ENCODE measurements at places on chromosomes 3 and 15.

GRCh38 chr15:41735046-41735445, 39.2 kb upstream of the MAPKBP1 start:
- DNase-seq: no peak

DNA sequence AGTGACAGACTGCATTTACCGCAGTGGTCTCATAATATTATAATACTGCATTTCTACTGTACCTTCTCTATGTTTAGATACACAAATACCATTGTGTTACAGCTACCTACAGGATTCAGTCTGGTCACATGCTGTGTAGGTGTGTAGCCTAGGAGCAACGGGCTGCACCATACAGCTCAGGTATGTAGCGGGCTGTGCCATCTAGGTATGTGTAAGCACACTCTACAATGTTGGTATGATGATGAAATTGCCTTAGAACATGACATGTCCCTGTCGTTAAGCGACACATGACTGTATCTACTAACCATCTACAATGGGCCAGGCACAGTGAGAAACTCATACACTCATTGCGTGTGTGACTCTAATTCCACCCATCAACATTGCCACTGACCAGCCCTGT, 85.5 kb upstream of the SEC13 start:
- DNase-seq: no peak

GRCh38 chr15:91782221-91782620, 71.3 kb upstream of the SLCO3A1 start:
- DNase-seq: no peak

DNA sequence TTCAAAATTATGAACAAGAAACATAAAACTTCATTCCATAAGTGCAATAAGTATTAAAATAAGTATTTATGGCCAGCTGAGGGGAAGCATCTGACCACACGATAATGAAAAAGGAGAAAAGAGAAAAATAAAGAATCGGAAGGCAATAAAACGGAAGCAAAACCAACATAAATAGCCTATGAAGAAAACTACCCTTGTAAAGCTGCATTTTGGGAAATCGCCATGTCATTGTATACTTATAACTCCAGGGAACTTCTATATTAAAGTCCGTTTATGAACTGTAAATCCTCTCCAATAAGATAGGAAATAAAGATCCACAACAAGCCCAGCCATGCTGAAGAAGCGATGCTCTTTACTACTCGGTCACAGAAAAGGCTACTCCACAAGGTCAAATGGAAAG, 47.7 kb downstream of the MORC1 start:
- no peak for DNase-seq

- DNase-seq: no peak
These were observed 176.0 kb upstream of the TMCO5A start for GRCh38 chr15:37758412-37758811.

DNA sequence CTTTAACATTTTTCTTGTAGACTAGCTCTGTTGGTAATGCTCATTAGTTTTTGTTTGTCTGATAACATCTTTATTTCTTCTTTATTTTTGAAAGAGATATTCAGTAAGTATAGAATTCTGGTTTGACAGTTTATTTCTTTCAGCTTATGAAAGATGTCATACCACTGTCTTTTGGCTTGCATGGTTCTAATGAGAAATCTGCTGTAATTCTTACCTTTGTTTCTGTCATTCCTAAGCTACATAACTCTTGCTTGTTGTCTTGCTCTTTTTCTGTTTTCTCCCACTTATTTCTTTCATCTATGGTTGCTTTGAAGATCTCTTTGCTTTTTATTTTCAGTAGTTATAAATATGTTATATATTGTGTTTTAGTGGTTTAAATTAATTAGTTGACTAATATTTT, 87.2 kb upstream of the PEX5L start:
- no peak for DNase-seq

GRCh38 chr15:93980261-93980911, 251.0 kb upstream of the MCTP2 start:
- no peak for DNase-seq

DNA sequence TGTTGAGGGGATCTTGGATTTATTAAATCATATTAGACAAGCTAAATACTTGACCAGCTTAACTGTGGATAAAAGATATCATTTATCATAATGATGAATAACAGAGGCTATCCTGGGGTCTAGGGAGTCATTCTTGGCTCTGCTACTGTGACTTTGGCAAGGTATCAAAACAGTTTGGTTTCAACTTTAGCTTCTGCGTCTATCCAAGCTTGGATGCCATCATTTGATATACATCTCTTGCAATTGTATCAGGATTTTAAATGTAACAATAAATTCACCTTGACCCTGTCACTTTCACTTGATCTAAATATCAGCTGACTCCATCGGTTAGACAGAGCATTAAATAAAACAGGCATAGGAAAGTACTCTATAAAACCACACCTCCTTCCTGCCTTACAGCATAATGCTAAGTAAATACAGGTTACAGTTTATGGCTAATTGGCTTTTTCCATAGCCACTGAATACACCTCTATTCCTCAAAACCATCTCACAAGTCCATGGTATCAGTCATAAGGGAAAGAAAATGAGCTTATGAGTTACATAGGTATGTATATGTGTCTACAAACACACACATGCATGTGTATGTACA, 262.9 kb downstream of the CTNNB1 start:
- no peak for DNase-seq

DNA sequence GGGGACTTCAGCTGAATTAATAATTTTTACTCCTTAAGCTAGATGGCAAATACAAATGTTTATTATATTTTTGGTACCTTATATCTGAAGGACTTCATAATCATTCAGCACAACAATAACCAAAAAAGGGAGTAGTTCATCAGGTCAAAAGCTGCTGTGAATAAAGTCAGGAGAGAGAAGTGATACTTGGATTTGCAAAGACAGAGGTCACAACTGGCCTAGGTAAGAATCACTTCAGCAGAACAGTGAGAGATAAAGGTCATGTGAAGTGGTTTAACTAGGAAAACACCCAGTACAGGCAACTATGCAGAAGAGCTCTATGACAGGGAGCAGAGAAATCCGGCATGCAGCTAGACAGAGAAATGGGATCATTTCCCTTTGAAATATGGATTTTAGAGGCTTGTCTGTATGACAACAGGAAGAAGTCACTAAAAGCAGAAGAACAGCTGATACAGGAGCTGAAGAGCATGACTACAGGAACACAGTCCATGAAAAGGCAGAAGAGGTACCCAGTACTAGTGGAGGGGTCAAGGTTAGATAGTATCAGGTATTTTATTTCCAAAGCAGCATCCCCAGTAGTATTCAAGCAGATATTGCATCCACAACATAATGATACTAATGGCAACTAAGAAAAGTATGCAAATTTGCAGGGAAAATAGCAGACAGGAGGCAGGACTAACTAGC, 25.7 kb downstream of the ZMAT3 start:
- DNase-seq: no peak

- no peak for DNase-seq
These were observed 337.5 kb downstream of the MFSD1 start for GRCh38 chr3:159139326-159139725.

DNA sequence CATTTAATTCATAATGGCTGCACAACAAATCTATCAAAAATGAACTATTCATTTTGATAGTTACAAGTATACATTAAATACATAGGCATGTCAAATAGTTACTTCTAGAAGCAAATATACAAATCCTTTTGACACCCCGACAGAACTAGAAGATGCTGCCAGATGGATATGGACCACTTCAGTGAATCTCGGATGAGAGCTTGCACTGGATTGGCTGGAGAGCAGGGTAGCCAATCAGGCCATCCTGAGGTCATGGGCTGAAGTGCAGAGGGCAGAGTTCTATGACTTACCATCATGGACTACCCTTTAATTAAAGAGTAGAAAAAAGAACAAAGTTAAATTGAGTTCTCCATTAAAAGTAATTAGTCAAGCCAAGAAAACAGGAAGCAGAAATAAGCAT, 8.3 kb downstream of the CCNL1 start:
- no peak for DNase-seq

GRCh38 chr3:123421353-123422174, 27.3 kb downstream of the ADCY5 start:
- no peak for DNase-seq

DNA sequence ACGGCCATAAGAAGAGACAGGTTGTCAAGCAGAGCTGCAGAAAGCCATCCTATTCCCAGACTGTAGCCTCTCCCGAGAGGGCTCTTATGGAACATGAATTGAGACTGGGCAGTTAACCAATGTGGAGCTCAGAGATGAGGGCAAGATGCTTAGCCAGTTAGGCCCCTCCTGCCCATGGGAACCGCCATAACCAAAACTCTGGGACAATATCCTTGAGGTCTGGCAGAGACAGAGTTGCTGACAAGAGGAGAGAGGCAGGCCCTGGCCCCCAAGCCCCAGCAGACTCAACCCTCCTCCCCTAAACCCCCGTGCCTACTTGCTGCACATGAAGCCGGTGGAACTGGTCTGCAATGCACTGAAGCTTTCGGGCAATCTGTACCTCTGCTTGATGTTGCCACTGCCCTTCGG, 4.8 kb downstream of the BMF start:
- DNase-seq: no peak

DNA sequence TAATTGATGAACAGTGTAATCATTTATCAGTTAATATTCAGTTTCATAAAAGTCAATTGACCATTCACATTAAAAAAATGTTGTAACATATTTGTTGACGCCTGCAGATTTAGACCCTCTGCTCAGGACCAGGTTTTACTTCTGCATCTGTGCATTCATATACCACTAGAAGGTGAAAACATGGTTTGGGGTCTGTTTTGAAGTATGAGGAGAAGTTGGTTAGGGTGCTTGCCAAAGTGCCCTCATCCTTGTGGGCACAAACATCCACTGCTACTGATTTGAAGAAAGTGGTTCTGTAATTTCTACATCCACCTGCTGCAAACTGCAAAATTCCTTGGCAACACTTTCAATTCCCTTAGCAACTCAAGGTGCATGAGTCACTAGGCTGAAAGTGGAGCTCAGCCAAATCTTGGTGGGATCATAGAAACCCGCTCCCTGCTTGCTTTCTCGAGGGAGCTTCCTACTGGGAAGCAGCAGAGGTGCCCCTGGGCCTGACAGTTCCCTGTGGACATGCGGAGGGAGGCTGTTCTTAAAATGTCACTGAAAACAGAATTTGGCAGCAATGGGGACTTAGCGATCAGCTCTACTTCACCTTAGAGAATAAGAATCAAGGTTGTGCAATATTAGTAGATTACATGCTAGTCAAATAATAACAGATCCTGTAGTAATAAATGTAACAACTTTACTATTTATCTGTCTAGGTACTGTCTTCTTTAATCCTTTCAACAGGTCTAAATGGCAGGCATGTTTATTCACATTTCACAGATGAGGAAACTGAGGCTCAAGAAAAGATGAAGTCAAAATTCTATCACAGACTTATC, 301.0 kb upstream of the TBL1XR1 start:
- no peak for DNase-seq

GRCh38 chr15:69897471-69898237, 200.1 kb downstream of the TLE3 start:
- no peak for DNase-seq

- DNase-seq: no peak
These were observed 13.1 kb upstream of the ZBTB38 start for GRCh38 chr3:141355242-141355641.

DNA sequence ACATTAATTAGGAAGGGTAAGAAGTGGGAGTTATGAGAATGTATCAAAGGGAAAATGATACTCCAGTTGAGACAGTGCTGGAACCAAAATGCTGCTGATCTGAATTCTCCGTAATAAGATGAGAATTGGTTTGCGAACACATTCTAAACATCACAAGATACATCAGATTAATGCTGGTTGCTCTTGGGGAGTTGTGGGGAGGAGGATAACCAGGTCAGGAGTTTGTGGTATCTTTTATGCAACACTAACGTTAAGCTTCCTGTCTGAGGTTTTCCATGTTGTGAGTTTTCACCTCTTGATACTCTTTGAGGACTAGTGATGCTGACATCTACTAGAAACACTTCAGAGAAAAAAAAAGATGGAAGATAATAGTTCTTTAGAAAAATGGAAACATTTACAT, 47.2 kb downstream of the PPARG start:
- DNase-seq: no peak

GRCh38 chr3:24854748-24855147, 360.1 kb upstream of the THRB start:
- DNase-seq: no peak

DNA sequence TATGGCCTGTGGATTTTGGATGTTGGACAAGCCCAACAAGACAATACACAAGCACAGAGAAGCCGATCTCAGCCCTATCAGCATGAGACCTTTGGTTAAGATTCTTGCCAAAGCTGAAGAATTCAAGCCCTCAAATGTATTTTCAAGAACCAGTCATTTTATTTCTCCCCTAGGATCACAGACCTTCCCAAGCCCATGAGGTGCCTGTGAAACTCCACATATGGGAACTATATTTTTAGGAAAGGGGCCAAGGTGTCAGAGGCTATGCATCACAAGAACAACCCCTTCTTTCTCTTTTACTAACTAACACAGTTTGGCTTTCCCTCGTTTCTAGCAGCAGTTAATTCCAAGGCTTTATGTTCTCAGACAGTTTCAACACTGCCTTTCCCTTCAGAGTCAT, 364.5 kb downstream of the MAGI1 start:
- DNase-seq: no peak

DNA sequence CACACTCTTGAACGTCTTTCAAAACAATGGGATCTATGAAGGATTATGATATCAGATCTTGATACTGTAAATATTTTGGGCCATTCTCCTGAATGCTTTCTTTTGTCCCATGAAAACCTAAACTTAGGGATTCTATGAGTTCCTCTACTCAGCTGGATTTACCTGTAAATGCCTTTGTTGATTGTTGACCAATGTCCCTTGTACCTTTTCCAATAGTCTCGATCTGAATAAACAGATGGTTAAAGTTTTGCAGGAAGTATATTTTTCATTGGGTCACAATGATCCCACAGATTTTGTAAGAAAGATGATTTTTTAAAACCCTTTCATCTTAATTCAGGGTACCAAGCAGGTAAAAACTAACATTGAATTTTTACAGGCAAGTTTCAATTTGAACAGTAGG, 634.1 kb downstream of the FHIT start:
- DNase-seq: no peak

GRCh38 chr3:71547249-71548198, 36.0 kb downstream of the FOXP1 start:
- no peak for DNase-seq

GRCh38 chr3:42841332-42841731, 32.1 kb downstream of the ACKR2 start:
- DNase-seq: no peak

DNA sequence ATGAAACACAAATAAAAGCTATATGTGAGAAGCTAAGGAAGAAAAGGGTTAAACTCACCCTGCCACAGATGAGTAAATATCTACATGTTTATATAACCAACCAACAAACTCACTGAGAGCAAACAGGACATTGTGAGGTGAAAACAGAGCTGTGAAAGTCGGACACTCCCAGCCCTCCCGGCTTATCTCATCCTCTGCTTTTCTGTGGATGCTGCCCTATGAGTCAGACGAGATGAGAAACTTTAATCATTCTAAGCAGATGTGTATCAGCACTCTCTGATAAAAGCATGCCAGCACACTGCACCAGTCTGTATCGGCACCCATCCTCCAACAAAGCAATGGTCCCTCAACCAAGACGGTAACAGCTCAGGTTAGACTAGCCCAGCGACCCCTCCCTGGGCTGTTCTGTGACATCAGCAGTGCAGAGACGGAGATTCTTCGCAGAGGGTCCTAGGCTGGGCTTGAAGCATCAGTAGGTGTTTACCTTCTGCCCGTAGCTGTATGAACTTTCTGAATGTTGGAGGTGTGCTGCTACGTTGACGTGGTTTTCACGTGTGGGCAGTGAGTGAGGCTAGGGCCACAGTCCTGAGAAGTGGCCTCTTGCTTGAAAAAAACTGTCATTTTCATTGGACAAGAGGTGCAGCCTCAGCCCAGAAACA, 119.8 kb upstream of the ALDH1A3 start:
- DNase-seq: no peak
